ENCODE measurements at places on chromosomes 6 and 20. TPM values are rescaled to one million over a fixed set of nuclear protein-coding genes. Genes with fewer than 3 reads are reported as not detected.

DNA sequence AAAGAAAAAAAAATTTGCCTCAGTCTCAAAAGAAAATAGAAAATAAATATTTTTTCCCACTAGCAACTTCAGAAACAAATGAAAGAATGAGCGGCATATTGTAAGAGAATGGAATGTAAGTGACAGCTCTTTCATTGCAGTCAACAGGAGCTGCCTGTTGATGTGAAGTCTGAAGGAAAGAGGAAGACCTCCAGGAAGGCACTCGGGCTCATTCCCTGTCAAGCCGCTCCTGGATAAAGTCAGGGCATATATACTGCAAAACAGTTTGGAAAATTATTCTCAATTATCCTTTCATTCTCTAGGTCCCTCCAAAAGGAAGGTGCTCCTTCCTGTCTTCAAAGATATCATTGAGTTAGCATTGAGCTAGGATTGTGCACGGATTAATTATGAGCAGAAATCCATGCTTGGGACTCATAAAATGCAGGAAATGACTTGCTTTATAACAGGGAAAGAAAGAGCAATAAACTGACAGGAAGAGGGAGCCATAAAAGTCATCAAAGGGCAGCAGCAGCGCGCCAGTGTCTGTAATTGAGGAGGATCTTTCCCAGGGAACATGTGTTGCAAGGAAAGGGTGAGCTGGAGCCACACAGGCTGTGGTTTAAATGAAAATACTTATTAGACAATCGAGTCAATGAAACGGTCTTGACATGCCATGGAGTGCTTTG, 218.2 kb downstream of the C6orf118 start:
- no peak for DNase-seq

DNA sequence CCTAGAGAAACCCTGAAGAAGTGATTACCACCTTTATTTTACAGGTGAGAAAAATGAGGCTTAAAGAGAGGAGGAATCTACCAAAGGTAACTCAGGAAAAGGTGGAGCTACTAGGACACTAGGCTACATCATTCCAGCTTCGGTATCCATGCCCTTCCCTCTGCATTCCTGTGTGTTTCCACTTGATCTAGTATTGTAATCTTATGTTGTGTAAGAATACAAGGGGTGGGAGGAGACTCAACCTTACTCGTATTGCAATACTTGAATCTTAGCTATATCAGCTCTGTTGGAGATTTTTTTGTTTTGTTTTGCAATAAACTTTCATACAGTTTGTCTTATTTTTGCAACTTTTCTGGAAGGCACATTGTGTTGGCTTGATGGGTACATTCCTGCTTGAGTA, 742.4 kb downstream of the PTPRT start:
- DNase-seq: no peak

DNA sequence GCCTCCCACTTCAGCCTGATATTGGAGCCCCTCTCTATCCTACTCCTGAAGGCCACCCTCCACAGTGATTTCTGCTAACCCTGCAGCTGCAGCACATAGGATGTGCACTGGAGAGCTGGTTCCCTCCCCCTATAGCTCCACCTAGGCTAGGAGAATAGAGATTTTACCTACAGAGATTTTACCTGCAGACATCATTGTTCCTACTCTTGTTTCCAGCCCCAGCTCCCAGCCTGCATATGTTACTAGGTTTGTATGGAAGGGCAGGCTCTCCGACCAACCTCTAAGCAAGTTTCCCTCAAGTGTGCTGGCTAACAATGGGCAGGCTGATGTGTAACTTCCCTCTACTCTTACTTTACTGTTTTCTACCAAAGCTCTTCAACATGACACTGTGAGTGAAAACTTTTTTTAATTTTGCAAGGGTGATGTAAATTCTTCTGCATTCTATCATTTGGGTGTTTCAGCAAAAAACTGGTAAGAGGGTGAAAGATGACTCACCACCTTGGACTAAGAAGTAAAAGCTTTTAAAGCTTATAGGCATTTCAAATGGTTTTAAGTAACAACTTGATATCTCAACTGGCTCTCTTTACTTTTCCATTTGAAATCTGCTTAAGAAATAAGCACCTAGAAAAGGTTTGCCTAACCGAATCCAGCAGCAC, 106.8 kb downstream of the CDK19 start:
- DNase-seq: peak; percentile 13

EPPIN gene
- not detected for total RNA-seq

- no peak for DNase-seq
These were observed 56.9 kb upstream of the TIAM2 start for GRCh38 chr6:154938221-154938580.

DNA sequence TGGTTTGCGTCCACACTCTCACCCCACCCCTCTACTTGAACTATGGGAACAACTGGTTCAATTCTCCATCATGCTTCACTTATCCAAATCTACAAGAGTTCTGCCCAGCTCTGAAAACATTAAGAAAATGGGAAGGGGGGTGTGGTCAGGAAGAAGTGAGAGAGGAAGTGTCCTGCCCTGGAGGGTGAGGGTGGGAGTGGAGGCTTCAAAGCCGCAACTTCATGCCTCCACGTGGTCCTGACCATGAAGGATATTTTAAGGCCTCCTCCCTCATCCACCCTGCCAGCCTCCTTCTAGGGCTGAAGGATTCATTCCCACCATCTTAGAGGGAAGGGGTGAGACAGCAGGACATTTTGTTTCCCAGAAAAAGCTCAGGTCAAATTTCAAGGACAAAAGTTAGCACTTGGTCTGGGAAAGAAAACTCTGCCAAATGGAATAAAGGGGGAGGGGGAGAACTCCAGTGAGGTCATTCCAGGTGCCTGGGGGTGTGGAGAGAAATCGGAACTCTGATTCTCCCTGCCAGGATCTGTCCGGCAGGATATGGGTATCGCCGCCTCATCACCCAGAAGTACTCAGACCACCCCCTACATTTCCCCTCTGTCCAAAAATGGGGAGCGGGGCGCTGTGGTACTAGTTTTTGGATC, 4.9 kb downstream of the RIMS4 start:
- peak; percentile 10 for DNase-seq

DNA sequence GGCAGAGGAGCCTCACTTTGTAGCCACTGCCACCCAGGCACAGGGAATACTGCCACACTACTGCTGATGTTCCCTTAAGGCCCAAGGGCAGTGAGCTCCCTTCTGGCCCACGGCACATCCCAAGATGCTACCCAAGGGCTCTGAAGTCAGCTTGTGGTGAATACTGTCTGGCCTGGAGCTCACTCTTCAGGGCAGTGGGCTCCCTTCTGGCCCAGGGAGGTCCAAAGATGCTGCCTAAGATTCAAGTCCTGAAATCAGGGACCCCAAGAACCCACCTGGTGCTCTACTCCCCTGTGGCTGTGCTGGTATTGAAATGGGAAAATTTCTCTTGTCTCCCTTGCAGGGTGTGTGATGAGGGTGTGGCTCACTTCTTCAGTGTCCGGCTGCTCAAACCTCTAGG, 132.8 kb downstream of the TINAG start:
- DNase-seq: no peak

METTL24 gene
- not detected for total RNA-seq

DNA sequence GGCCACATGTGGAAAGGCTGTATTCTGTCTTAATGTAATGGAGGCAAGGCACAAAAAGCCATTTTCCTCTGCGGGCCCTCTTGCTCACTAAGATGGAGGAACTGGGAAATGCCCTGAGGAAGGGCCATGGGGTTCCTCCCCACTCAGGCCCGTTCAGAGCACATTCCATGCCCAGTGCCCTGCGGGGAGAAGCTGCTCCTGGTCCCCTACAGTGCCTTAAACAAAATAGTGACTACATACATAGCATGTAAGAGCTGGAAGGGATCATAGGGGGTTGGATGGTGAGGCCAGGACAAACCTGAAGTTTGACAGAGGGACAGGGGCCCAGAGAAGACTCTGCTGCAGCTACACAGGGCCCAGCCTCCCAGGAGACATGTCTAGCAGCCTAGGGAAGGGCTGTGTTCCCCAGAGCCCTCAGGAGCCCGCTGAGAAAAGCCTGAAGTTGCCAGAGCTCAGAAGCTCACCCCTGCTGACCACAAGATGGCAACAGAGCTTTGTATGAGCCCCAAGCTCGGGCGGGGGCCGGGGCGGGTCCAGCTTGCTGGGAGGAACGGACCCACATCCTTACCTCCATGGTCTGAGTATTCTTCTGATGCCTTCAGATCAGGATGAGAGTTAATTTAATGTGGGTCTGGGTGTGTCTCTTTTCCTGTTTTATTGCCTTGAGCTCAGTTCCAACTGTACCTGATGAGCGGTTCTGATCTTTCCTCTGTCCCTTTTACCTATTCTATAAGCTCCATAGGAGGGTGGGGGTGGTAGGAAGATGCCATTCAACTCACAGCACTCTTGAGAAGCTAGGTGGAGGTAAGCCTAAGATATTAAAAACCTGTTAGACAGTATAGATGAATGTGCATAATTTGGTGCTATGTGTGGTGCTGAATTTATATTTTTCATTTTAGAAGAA, 242.9 kb downstream of the CDC5L start:
- peak; percentile 71 for DNase-seq

- no peak for DNase-seq
These were observed 162.6 kb upstream of the SCGN start for GRCh38 chr6:25489399-25489798.

- DNase-seq: no peak
These were observed 285.3 kb downstream of the UBE3D start for GRCh38 chr6:82780334-82780733.

BRPF3 gene
- total RNA-seq: 7.8 TPM

- DNase-seq: peak; percentile 15
These were observed 192.4 kb downstream of the OGFRL1 start for GRCh38 chr6:71481011-71481410.

DNA sequence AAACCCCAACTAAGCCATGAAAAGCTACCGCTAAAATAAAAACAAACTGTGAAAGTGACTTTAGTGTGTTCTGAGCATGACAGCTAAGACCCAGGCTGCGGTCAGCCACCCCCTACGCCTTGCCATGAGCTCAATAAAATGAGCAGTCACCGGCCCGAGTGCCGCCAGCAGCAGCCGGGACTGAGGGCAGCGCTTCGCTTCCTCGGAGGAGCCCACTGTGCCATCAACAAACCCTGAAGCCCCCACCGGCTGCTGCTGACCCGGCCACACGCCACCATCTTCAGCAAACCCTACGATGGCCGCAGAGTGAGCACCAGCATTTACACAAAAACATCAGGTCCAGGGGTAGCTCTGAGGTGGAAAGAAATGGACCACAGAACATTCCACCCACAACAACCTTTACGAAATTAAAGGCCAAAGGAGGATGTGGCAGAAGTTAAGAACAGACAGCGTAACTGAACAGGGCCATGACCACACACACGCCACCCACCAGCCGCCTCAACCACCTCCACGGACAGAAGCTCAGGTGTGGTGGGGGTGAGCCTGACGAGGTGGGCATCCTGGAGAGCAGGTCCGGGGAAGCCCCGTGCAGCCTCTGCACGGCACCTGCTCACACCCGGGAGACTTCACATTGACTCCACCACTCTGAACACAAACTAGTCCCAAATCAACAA, 67.0 kb downstream of the THBS2 start:
- DNase-seq: no peak

HSPA1B gene
- 82.1 TPM for total RNA-seq

GRCh38 chr20:37560629-37561028, 33.0 kb upstream of the BLCAP start:
- no peak for DNase-seq

GRCh38 chr6:22437665-22438064, 131.7 kb upstream of the HDGFL1 start:
- DNase-seq: no peak

SLC17A1 gene
- not detected for total RNA-seq

DNA sequence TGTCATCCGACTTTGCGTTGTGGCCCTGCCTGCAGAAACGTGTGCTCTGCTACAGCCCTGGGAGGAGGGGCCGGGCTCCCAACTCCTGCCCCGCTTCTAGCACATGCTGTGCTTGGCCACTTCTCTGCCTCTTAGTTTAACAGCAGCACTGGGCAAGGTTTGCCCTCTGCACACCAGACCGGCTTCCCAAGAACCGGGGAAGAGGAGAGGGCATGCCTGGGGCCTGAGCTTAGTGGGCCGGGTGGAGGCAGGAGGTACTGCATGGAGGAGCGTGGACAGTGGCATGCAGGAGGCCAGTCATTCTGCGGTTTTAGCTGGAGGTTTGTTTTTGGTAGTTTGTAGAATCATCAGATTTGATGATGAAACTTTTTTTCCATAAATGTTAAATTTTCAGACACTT, 45.5 kb downstream of the CEP43 start:
- DNase-seq: no peak

- DNase-seq: peak; percentile 6
These were observed 1168.4 kb upstream of the CITED2 start for GRCh38 chr6:140542863-140543262.

SNAP91 gene
- not detected for total RNA-seq

- DNase-seq: no peak
These were observed 87.4 kb upstream of the SOX4 start for GRCh38 chr6:21506126-21506525.

- DNase-seq: no peak
These were observed 65.0 kb upstream of the PCSK2 start for GRCh38 chr20:17161673-17162481.

HSD17B8 gene
- total RNA-seq: 3.2 TPM

GRCh38 chr20:60256811-60257210, 298.6 kb downstream of the CDH26 start:
- no peak for DNase-seq

TNFRSF6B gene
- total RNA-seq: 0.36 TPM

GRCh38 chr6:88513920-88514319, 347.8 kb upstream of the CNR1 start:
- DNase-seq: no peak

GRCh38 chr6:106692819-106693208, 63.4 kb downstream of the QRSL1 start:
- DNase-seq: no peak

DNA sequence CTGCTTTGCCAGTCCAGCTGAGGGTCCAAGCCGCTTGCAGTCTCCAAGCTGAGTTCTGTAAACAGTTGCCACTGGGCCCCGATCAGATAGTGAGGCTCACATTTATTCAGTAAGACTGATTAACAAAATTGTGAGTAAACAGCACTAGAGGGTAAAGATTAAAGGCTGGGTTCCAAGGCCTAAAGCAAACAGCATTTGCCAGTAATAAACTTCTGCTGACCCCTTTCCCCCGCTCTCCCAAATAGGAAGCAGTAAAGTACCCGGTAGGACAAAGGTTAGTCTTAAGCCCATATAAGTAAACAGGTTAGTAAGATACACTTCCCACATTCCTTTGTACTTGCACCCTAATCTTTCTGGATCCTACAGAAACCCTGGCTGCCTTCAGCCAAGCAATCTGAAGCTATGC, 181.8 kb downstream of the MEI4 start:
- DNase-seq: no peak

DNA sequence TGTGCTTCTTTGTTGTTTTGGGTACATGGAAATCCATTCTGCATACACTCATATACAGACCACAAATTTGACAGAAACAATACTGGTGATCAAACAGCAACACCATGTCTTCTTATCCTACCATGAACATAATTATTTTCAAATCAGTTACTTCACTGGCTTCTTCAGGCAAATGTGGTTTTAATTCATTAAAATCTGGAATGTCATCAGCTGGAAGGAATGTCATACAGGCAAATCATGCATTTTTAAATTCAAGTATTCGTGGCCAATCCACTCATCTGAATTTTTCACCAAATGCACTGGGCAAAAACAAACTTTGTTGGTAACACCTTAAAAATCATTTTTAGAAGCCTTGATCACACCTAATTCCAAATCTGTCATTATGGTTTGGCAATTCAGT, 59.3 kb downstream of the KIF6 start:
- no peak for DNase-seq
